ENCODE measurements at places on chromosomes 13 and 19.

GRCh38 chr13:59877933-59878332, 285.8 kb downstream of the DIAPH3 start:
- DNase-seq = no peak
- H3K4me1 ChIP-seq = no peaks in the 10 kb centered on the region
- H3K4me3 ChIP-seq = no peak overlapping the region
- H3K27ac ChIP-seq = no peak overlapping the region
- no peaks in the 10 kb centered on the region for H3K27me3 ChIP-seq

DNA sequence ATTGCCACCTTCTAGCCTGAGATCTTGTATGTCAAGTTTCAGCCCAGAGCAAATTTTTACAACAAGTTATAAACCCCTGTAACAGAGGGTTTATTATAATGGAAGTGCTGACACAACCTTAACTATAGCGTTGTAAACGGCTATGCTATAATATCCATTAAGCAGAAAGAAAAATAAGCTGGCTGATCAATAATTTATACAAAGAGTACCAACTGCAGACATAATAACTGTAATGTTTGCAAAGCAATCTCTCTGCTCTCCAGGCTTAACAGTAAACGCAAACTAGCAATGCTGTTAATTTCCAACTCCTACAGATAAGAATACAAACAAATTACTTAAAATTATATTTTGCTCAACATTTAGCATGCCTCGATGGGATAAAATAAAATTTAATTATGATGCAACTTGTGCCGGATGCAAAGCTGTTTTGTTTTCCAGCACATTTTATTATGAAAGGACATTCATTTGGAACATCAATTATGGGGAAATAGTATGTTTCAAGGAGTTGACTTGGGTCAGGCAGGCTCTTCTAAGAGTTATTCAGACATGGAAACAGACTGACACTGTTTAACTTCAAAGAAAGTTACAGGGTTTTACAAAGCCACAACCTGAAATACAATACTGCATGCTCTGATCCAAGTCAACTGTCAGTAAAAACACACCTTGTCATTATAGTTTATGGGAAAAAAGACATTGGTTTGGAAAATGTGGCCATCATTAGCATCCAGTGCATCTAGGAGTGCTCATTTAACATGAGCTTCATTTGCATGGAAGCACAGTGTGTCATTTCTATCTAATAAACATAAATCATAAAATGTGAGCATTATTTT, 6.6 kb upstream of the DACH1 start:
- no peak for DNase-seq
- H3K27me3 ChIP-seq = peaks cover 1% of the 10 kb centered on the region
- no peaks in the 10 kb centered on the region for H3K4me1 ChIP-seq
- no peak overlapping the region for H3K4me3 ChIP-seq
- no peak overlapping the region for H3K27ac ChIP-seq

DNA sequence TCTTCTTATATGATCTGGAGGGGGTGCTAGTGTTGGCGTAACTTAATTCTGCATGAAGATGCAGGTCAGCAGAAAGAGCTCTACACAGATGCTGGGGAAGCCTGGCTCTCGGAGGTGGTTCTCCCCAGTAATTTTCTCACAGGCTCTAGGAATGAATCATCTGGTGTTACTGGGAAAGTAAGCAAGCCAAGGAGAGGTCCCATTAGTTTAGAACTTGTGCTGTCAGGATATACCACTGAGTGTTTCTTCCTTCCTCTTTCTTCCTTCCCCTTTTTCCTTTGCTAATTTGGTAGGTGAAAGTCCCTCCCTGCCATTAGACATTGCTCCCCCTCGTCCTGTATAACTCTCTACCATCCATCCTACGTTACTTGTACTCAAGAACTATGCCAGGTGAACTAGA, 68.3 kb downstream of the ATP8A2 start:
- no peak overlapping the region for H3K27ac ChIP-seq
- no peaks in the 10 kb centered on the region for H3K4me1 ChIP-seq
- H3K27me3 ChIP-seq = no peaks in the 10 kb centered on the region
- no peaks in the 10 kb centered on the region for H3K36me3 ChIP-seq
- no peak for DNase-seq
- H3K4me3 ChIP-seq = no peak overlapping the region

- H3K4me3 ChIP-seq = no peak overlapping the region
- H3K27ac ChIP-seq = no peak overlapping the region
- no peaks in the 10 kb centered on the region for H3K36me3 ChIP-seq
- H3K27me3 ChIP-seq = no peaks in the 10 kb centered on the region
- H3K4me1 ChIP-seq = no peaks in the 10 kb centered on the region
- DNase-seq = no peak
Observed at GRCh38 chr19:22914646-22915045, 82.6 kb downstream of the ZNF723 start.

GRCh38 chr13:20546556-20546955, 20.4 kb upstream of the IFT88 start:
- no peak overlapping the region for H3K27ac ChIP-seq
- no peaks in the 10 kb centered on the region for H3K27me3 ChIP-seq
- H3K4me3 ChIP-seq = no peak overlapping the region
- no peaks in the 10 kb centered on the region for H3K36me3 ChIP-seq
- no peak for DNase-seq
- no peaks in the 10 kb centered on the region for H3K4me1 ChIP-seq

GRCh38 chr13:103663996-103664395, 597.8 kb upstream of the SLC10A2 start:
- H3K27me3 ChIP-seq = no peaks in the 10 kb centered on the region
- no peak for DNase-seq
- no peak overlapping the region for H3K4me3 ChIP-seq
- no peaks in the 10 kb centered on the region for H3K4me1 ChIP-seq
- no peak overlapping the region for H3K27ac ChIP-seq
- H3K36me3 ChIP-seq = no peaks in the 10 kb centered on the region

Data from psoas muscle (tissue), 8 donors.